ENCODE measurements at places on chromosomes 6 and 20.

GRCh38 chr20:49045440-49046086 lies 549 bp upstream of the CSE1L start:
- no peak for DNase-seq

GRCh38 chr20:3888622-3889488 lies at the start of gene PANK2:
PANK2 (plus strand) TSS chr20:3889387.
- peak; percentile 93 for DNase-seq

DNA sequence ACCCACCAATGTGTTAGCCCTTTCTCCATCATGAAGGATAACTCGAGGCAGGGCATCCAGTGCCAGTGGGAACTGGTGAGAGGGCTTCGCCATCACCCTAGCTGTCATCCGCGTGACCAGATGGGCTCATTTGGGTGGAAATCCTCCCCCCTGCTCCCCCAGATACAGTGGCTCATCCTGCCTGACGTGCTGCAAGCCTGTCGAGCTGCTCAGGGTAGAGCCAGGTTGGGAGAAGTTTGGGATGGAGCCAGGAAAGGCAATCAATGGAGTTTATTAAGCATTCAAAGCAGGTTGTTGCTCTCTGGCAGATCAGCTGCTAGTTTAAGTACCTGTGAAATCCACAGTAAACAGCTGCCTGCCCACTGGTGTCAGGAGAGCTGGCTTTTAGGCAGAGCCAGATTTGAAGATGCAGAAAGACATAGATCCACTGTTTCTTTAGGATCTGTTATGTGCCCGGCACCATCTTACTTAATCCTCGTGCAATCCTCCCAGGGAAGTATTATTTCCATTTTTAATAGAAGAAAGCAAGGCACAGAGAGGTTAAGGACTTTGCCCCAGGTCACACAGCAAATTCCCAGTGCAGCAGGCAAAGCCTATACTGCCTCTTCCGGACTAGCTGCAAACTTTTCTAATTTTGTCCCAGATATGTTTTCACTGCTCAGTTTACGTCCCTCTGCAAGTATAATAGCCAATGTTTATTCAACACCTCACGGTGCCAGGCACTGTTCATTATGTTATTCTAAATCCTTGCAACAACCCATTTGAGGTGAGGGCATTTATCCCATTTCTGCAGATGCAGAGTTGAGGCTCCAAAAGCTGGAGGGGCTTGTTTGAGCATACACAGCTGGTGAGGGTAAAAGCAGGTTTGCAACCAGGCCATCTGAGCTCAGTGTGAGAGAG lies 54.1 kb upstream of the KCNG1 start:
- DNase-seq, result peak; percentile 55

- no peak for DNase-seq
Observed at GRCh38 chr6:11770546-11771466, 7.8 kb downstream of the ADTRP start.

- DNase-seq, result no peak
Observed at GRCh38 chr6:107822176-107823046, 1.7 kb downstream of the SCML4 start.

DNA sequence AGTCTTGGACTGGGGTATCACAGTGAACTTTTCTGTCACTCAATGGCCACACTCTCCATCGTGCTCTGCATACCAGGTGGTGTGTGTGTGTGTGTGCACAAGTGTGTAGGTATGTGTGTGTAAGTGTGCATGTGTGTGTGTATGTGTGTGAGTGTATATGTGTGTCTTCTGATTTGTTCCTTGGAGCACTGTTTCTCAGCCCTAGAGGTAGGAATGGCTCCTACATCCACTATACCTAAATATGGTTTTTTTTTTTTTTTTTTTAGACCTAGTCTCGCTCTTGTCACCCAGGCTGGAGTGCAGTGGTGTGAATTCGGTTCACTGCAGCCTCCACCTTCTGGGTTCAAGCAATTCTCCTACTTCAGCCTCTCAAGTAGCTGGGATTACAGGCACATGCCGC lies 236.6 kb downstream of the PHF3 start:
- no peak for DNase-seq

- DNase-seq, result no peak
Observed at GRCh38 chr20:31593221-31594001, 11.7 kb upstream of the ID1 start.

GRCh38 chr20:61044499-61044898 lies 207.6 kb upstream of the CDH4 start:
- no peak for DNase-seq

DNA sequence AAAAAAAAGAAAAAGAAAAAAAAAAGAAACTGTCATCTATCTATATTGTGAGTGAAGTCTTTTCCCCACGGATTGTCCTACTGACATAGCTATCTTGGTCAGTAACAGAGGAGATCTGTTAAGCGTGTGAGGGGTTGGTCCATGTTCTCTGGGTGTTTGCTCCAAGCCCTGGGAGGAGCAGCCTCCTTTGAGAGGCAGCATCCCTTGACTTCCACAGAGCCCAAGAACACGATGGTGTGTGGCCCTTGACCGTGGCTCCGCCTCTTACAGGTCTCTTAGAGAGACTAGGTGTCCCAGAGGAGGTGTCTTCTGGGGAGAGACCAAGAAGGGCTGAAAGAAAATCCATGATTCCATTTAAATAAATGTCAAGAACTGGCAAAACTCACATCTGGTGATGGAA lies 60.1 kb upstream of the GTSF1L start:
- no peak for DNase-seq
